ENCODE measurements at places on chromosomes 1 and 21.
A peak's percentile ranks its signal among the peaks of the same experiment; 100 is the strongest.

- peak; percentile 55 for DNase-seq
Measured at GRCh38 chr1:228646717-228647522, 88.4 kb upstream of the RHOU start.

DNA sequence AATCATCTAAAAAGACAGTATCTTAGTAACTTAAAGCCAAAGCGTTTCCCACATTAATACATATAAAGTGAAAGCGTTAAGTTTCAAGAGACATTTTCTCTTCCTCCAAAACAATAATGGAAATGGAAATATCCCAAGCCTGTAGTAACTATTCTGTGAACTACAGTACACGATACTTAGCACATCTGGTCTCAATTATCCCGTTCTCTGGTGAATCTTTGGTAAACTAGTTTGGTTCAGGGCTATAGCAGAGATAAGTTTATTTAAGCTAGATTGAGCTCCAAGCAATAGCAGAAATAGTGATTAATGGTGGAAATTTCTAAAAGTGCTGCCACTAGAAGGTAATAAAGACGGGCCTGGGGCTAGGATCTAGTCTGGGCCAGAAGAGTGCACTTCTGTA, 55.2 kb downstream of the PCNX2 start:
- DNase-seq: no peak

DNA sequence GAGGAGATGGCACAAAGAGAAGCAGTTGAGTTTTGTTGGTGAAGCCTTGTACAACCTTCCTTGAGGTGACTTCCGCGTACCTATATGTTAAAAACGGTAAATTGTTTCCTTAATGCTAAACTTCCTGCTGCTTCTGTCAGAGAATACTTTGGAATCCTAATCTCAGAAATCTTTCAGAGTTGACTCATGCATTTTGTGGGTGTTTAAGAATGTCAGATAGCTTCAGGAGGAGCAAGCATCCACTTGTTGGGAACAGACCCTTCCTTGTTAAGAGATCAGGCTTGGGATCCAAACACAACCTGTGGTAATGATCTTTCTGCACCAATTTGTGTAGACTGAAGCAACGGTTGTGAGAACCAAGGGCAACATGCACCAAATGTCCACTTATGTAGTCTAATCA, 29.5 kb downstream of the AK4 start:
- peak; percentile 43 for DNase-seq

DNA sequence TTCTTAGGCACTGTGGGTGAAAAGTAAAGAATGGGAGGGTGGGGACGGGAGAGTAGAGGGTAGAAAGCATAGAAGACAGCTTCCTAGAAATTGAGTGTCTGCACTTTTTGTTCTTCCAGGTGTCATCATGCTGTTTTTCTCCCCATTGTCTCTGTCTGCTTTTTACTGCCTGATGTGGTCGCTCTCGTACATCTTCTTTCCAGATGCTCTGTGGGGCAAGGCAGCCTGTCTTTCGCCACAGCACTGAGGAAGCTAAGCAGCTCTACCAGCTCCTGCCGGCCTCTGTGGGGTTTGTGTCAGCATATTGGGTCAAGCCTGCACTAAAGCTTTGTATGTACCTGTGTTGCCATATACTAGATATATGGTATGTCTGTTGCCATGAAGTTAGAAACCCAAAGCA, 13.2 kb downstream of the TMEM269 start:
- DNase-seq: no peak

Measured in fibroblast of pulmonary artery (primary cell).